ENCODE measurements at places on chromosomes 5 and 9. TPM values are rescaled to one million over a fixed set of nuclear protein-coding genes. Genes with fewer than 3 reads are reported as not detected.

Gene PCDHB4
- 0.73 TPM for polyA plus RNA-seq

Gene C5orf15
- 45.8 TPM for polyA plus RNA-seq

Gene NIM1K
- 3.1 TPM for polyA plus RNA-seq

DNA sequence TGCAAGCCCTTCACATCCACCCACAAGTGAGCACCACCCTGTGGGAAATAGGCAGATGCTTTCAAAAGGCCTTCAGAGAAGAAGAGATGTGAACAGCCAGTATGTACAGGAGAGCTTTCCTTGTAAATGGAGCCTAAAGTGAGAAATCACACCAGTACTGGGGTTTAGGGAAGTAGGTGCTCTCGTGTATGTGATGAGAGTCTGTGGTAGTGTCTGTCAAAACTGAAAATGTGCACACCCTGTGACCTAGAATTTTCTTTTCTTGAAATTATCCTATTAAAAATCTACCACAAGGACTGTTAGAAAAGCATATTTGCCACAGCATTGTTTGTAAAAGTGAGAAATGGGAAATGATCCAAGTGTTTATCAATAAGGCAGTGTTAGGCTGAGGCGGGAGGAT lies 16.6 kb downstream of the OTULINL start:
- H3K4me1 ChIP-seq, result no peaks in the 10 kb centered on the region
- no peak for DNase-seq
- H3K27me3 ChIP-seq, result no peaks in the 10 kb centered on the region
- H3K36me3 ChIP-seq, result no peaks in the 10 kb centered on the region
- H3K27ac ChIP-seq, result no peak overlapping the region

- no peaks in the 10 kb centered on the region for H3K36me3 ChIP-seq
- peaks cover 10% of the 10 kb centered on the region for H3K27me3 ChIP-seq
- H3K4me1 ChIP-seq, result no peaks in the 10 kb centered on the region
- H3K27ac ChIP-seq, result peak within 1 kb of the TSS; percentile 25
- H3K4me3 ChIP-seq, result peak within 1 kb of the TSS; percentile 53
Observed at GRCh38 chr5:76818844-76819831, at the start of gene F2RL1. F2RL1 (plus strand) TSS chr5:76819030; CDS start chr5:76819183, 153 bp downstream.

GRCh38 chr9:126348911-126349550 lies 22.4 kb downstream of the MVB12B start:
- peaks cover 12% of the 10 kb centered on the region for H3K4me1 ChIP-seq
- no peaks in the 10 kb centered on the region for H3K27me3 ChIP-seq
- no peak overlapping the region for H3K4me3 ChIP-seq
- no peak for DNase-seq
- H3K27ac ChIP-seq, result no peak overlapping the region
- no peaks in the 10 kb centered on the region for H3K36me3 ChIP-seq

- H3K4me3 ChIP-seq, result no peak overlapping the region
- H3K27ac ChIP-seq, result no peak overlapping the region
- no peaks in the 10 kb centered on the region for H3K4me1 ChIP-seq
- DNase-seq, result peak; percentile 36
Observed at GRCh38 chr5:96761618-96762017, 46.1 kb downstream of the ERAP1 start.

GRCh38 chr9:89879701-89880100 lies 274.9 kb downstream of the GADD45G start:
- peaks cover 22% of the 10 kb centered on the region for H3K4me1 ChIP-seq
- H3K27ac ChIP-seq, result no peak overlapping the region
- no peaks in the 10 kb centered on the region for H3K36me3 ChIP-seq

Data from lung (tissue), 17 donors.